Fibroblast of skin of right biceps (primary cell): ENCODE measurements at places on chromosomes 3 and 15.
A peak's percentile ranks its signal among the peaks of the same experiment; 100 is the strongest.

- no peak for DNase-seq
Observed at GRCh38 chr3:102525624-102526023, 90.8 kb downstream of the ZPLD1 start.

DNA sequence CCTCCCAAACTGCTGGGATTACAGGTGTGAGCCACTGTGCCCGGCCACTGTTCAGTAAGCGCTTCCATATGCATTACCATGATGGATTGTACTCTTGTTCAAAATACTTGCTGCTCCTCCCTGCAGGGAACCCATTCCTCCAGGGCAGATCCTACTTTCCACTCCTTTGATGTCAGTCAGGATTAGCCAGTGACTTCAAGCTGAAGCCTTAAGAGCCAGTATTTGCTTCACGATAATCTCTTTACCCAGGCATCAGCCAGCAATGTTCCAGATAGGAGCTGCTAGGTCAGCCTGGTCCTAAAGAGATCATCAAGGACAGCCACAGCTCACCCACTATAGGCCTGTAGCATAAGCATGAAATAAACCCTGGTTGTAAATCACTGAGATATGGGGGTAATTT lies 96.5 kb upstream of the UBE2E2 start:
- DNase-seq = no peak

DNA sequence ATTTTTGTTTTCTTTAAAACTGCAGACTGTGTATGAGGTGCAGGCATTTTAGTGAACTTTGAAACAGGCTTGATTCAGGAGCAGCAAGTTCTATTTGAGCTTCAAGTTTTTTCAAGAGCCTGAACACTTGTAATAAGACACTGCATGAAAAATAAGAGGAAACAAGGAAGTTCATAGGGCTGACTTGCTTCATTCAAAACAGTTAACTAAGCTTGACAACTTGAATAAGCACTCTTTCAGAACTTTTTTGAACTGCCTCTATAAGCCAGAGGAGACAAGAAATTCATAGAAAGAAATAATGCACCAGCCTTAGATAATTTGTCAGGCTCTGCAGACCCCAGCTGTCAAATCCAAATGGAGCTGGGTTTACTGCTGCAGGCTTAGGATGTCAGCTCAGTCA lies 130.2 kb downstream of the SSR3 start:
- no peak for DNase-seq

DNA sequence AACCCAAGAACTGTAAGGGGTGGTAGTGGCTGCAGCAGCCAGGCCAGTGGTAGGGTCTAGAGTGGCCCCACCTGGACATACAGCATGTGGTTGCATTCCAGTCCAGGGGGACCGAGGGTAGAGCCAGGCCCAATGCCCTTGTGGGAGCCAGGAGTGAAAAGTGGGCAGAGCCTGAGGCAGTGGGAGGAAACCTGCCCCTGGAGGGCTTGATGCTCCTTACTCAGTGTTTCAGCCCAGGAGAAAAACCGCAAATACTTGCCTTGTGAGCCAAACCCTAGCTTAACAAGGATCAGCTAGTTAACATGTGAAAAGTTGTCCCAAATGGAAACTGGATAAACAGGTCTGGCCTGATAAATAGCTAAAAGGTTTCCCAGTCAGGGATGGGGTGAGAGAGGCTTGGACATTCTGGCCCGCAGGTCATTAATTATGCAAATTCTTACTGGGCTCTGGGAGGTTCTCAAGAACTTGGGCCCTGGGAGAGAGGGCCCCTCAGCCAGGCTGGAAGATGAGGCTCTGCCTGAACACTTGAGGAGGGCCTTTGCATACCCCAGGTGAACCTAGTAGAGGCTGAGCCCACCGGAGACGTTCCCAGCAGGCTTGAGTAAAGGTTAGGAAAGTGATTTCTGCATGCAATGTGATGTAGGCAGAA lies 222.1 kb downstream of the THSD4 start:
- DNase-seq = peak; percentile 35

DNA sequence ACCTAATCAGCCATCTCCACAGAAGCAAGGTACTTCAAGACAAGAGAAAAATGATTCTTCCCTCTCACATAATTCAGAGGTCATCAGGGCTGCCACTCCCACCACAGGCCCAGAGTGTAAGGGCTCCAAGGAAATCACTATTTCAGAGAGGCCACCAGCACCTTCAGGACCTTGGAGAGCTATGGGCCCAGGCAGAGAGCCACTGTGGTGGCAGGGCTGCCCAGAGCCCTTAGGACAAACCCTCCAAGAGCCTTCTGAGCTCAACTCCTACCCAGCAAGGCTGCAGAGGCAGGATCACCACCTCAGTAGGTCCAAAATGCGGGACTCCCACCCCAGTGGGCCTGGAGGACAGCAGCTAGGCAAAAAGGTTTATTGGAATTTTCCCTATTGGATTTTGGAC lies 17.9 kb upstream of the FAN1 start:
- DNase-seq = peak; percentile 9

- no peak for DNase-seq
Observed at GRCh38 chr3:197597335-197597734, 41.6 kb upstream of the BDH1 start.

DNA sequence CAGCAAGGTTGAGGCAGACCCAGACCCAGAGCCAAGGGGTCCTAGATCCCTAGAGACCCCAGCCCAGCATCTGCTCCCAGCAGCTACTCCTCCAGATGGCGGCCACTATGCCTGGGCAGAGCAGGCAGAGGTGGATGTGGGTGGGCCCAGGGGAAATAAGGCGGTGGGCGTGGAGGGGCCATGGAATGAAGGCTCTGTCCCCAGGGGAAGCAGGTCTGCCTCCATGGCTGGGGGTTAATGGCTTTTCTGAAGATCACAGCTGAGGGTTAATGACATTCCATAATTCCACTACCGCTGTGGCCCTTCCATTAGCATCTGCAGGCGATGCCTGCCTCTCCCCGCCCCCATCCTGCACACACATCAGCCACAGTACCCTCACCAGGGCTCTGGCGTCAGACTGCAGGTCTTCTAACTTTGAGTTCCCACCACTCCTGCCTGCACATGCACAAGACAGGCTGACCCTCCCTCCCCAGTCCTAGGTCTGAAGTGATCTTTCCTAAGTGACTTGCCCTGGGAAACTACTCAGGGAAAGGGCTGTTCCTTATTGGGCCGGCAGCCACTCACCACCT lies 41.2 kb downstream of the CCDC33 start:
- DNase-seq = no peak

DNA sequence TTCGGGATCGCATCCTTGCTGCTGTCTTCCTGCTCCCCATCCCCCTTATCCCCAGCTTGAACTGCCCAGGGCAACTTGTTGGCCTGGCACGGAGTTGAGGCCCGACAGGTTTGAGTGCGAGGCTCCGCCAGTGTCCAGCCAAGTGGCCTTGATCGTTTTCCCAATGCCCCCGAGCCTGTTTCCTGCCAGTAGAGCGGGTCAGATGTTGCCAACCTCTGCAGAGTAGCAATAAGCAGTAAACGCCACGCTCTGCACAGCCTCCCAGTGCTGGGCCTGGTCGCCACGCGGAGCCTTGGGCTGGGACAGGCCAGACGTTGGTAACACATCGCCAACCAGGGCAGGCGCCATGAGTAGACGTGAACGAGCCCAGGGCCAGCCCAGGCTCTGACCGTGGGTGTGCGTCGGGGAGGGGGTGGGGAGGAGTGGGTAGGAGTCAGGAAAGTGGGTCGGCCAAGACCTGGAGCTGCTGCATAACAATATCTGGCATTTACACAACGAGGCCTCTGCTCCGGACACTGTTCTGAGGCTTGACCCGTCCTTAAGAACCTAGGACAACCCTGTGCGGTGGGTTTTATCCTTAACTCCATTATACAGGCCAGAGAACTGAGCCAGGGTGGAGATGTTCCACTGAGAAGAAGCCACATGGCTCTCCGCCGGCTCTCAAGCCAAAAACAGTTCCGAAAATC lies 444 bp upstream of the ABHD14A start:
- DNase-seq = no peak

DNA sequence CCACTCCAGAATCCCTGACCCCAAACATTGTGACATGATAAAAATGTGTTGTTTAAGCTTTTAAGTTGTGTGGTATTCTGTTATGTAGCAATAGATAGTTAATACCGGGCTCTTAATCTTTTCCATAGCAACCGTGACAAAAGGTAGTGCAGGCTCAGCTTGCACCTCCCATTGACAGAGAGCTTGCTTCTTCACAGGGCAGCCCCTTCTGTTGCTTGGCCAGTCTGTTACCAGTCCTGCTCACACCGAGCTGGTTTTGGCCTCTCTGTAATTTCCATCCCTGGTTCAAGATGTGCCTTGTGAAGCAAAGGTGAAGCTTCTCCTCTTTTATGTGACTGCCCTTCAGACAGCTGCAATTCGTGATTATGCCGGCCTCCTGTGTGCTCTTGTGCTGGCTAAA lies 86.9 kb downstream of the CRYGS start:
- no peak for DNase-seq

DNA sequence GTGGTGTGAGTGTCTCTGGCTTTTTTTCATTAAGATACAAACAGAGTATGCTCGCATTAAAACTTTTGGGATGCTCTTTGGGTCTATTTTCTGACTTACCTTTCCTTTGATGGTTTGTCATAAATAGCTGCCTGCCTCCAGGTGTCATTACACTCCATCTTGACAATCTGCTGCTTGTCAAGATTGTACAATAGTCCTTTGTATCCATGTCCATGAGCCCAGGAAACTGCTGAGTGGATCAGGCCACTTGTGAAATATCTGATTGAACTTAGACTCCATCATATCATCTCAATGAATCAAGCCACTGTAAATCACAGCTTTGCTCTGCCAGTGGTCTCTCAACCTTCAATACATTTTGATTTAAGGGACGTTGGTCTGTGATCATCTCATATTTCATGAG lies 135.2 kb downstream of the ECT2 start:
- DNase-seq = no peak

GRCh38 chr3:124450366-124450765 lies 279.9 kb upstream of the UMPS start:
- DNase-seq = no peak

DNA sequence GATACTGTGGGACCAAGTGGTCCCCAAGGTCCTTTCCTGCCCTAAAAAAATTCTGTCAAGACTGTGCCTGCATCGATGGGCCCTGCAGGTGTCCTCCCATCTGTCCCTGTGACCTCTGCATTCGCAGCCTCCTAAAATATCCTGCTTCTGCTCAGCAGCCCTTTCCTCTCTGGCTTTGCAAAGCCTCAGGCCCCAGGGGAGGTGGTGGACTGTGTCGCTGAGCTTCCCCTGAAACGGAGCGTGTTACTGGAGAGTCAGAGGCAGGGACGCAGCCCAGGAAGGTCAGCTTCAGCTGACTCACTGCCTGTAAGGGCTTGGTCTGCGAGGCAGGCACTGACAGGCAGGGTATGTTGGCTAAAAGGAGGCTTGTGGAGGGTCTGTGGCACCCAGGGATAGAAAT lies 110.0 kb downstream of the RAB11A start:
- DNase-seq = no peak

- DNase-seq = peak; percentile 3
Observed at GRCh38 chr3:31695280-31696008, 162.7 kb downstream of the STT3B start.

GRCh38 chr15:64070965-64071851 lies 22.4 kb downstream of the CIAO2A start:
- peak; percentile 67 for DNase-seq

- DNase-seq = no peak
Observed at GRCh38 chr3:45003406-45003805, 22.7 kb upstream of the CLEC3B start.

- DNase-seq = no peak
Observed at GRCh38 chr3:128190501-128190900, 37.2 kb downstream of the EEFSEC start.

DNA sequence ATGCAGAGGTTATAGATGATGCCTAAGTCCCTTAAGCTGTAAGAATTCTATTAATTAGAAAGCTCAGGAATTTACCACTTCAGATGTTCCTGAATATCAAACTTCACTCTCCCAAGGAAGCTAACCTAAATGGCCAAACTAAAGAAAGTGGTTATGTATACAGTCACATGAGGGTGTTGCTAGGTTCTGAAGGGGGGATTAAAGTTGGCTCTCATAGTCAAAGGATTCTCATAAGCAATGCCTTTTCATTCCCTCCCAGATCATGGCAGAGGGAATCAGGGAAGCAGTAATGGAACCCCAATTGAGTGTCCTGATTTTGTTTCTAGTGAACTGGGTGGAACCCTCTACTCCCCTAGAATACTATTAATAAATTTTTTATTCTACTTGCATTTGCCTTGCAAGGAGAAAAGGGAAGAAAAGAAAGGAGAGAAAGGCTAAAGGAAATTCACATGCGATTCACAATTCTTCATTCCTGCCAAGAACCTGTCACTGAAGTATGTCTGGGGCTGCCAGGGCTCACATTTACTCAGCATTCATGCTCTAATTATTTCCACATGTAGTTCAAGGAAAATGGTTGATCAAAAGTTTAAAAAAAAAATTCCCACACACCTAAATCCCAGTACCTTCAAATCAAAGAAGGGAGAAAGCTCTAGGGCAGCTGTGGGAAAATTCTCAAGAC lies 25.1 kb downstream of the FSTL1 start:
- peak; percentile 96 for DNase-seq

DNA sequence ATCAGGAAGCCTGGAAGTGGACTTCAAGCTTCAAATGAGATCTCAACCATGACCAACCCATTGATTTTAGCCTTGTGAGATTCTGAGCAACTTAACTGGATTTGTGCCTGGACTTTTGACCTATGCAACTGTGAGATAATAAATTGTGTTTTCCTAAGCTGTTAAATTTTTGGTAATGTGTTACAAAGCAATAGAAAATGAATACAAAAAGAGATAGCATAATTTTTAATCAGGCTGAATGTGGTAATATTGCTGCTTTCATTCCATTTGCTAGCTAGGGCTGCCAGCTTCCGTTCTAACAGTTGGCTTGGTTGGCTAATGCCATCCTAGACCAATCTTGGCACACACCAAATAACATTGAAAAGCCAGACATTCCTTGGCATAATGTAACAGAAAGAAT lies 12.2 kb downstream of the PROS1 start:
- DNase-seq = no peak

DNA sequence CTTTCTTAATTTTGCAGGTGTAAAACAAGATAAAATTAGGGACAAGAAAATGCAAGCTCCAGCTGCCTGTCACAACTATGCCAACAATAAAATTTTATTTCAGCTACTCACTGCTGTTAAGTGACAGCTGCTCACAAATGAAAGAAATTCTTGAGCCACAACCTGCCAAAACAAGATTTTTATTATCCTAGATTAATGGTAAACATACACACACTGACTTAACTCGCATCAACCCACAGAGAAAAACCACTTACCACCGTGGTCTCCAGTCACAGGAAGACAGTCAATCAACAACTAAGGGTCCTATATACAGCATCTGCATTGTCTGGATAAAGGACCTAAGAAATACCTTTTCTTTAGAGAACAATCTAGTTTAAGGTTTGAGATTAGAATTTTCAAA lies 31.3 kb downstream of the EFL1 start:
- DNase-seq = no peak

DNA sequence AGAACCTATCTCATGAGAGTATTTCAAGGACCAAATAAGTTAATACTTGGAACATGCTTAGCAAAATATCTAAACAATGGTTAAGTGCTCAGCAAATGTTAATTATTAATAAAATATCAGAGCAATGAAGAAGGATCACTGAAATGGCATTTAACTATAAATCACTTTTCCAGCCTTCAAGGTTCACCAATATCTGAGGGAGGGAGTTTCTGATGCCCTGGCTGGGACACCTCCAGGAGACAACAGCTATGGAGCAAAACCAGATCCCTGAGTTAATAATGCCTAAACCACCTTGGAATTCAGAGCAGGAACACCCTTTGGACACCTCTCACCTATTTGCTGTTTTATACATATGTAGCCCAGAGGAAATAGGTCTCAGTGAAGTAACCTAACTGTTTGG lies 6.4 kb upstream of the FAM174B start:
- no peak for DNase-seq
